Renal pelvis (tissue), 12 donors: ENCODE measurements at places on chromosomes 2 and 18. TPM values are rescaled to one million over a fixed set of nuclear protein-coding genes. Genes with fewer than 3 reads are reported as not detected.

Gene CYP27C1
- polyA plus RNA-seq, result 9.5 TPM

DNA sequence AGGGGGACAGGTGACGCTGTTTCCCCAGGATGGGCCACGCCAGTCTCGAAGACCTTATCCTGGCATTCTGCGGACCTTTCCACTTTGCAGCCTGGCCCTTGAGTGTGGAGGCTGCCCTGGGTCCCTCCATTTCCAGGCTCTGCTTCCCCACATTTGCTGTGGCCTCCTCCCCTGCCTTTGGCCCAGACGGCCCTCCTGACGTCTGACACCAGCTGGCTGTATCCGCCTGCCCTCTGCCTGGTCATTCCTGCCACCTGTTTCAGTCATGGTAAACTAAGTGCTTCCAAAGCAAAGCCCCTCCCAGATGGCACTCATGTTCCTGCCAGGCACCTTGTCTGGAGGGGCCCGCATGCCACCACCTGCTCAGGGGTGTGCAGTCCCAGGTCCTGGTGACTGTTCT lies 95.1 kb downstream of the ASB1 start:
- no peak for DNase-seq

DNA sequence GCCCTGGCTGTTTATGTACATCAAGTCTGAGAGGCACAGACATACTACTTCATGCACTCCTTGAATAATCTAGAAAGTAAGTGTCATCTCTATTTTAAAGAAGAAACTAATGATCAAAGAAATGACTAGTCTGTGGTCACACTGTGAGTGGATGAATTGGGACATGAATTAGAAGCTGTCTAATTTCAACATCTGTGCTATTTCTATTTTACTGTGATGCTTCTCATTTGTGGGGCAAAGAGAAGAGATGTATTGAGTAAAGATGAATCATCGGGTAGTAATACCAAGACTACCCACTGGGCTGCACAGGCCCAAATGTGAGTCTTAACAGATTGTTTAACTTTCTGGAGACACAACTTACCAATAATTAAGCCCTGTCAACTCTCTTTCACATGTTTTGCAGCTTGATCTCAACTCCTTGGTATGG lies 42.4 kb upstream of the MTIF2 start:
- DNase-seq, result no peak

Gene NMS
- not detected for polyA plus RNA-seq

DNA sequence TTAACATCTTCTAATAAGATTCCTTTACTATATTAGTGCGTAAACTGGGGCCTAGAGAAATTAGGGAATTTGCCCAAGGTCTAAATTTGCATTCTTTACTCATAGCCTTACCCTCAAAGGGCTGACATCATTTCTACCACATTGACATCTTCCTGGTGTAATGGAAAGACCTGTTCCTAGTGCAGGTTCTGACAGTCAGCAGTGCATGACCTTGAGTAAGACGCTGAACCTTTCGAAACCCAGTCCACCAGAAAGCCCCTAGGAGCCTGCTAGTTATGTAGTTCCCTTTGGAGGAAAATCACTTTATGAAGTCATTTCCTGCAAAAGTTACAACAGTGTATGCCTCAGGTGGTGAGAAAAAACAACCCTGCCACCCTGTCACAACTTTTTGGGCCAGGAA lies 388.3 kb downstream of the TNS1 start:
- DNase-seq, result no peak
